ENCODE measurements at places on chromosomes 1 and 21. TPM values are rescaled to one million over a fixed set of nuclear protein-coding genes. Genes with fewer than 3 reads are reported as not detected.

The CADM3 gene
- total RNA-seq = not detected

The FCGR3A gene
- total RNA-seq = 0.52 TPM

The GRIK3 gene
- total RNA-seq = not detected

The PADI2 gene
- not detected for total RNA-seq

The LRRC71 gene
- not detected for total RNA-seq

The PLA2G4A gene
- not detected for total RNA-seq

The SELP gene
- total RNA-seq = not detected

The RC3H1 gene
- total RNA-seq = 32.9 TPM

DNA sequence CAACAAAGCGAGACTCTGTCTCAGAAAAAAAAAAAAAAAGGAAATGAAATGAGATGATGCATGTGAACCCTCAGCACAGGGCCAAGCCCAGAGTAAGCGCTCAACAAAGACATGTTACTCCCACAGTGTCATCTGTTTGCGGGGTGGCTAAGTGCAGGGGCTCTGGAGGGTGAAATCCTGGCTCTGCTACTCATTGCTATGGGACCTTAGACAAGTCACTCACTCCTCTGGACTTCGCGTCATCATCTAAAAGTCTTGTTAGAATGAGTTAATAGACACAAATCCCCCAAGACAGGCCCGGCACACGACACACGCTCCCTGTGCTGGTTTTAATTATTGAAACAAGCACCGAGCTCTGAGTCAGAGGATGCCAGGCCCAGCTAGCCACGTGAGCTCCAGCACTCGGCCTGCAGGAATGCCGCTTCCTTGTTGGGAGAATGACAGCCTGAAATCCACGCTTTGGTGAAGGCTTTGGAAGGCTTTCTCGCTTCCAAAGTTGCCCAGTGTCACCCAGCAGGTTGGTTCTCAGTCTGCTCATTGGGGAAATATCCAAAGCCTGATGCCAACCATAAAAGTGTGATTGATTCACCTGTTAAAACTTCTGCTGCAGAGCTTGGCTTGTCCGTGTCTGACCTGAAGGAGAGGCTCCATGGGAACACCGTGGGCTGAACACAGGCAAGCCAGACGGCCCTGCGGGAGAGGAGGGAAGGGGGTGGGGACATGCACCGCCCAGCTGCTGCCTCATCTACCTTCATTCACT is 36.7 kb upstream of the TARDBP start:
- no peak for DNase-seq

GRCh38 chr1:67209521-67209920 is 43.3 kb downstream of the IL23R start:
- no peak for DNase-seq

- DNase-seq = no peak
Measured at GRCh38 chr1:59438058-59438560, 141.2 kb downstream of the FGGY start.

- no peak for DNase-seq
Measured at GRCh38 chr1:20068722-20069121, 1.3 kb upstream of the PLA2G5 start.

GRCh38 chr1:111894497-111894896 is 95.0 kb downstream of the KCND3 start:
- no peak for DNase-seq

GRCh38 chr1:112673592-112674439 is 643 bp upstream of the MOV10 start:
- DNase-seq = no peak

GRCh38 chr1:99005537-99005942 is 879 bp upstream of the PLPPR5 start:
- no peak for DNase-seq

- DNase-seq = no peak
Measured at GRCh38 chr1:4105300-4105880, 205.3 kb upstream of the C1orf174 start.

DNA sequence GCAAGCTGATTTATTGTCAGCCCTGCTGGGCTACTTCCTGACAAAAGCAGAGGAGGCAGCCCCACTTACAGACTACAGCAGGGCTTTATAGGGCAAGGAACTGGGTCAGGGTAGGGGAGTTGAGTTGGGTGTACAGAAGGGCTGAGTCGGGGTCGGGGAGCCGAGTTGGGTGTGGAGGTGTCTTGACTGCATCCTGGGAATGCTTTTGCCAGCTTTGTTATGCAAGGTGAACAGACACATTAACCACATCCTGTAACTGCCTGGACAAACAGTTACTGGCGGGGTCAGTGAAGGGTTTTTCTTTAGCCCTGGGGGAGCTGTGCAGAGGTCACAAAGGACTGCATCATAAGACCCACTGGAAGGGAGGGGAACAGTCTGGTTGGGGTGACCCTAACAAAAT is 39.1 kb upstream of the GBP5 start:
- no peak for DNase-seq

DNA sequence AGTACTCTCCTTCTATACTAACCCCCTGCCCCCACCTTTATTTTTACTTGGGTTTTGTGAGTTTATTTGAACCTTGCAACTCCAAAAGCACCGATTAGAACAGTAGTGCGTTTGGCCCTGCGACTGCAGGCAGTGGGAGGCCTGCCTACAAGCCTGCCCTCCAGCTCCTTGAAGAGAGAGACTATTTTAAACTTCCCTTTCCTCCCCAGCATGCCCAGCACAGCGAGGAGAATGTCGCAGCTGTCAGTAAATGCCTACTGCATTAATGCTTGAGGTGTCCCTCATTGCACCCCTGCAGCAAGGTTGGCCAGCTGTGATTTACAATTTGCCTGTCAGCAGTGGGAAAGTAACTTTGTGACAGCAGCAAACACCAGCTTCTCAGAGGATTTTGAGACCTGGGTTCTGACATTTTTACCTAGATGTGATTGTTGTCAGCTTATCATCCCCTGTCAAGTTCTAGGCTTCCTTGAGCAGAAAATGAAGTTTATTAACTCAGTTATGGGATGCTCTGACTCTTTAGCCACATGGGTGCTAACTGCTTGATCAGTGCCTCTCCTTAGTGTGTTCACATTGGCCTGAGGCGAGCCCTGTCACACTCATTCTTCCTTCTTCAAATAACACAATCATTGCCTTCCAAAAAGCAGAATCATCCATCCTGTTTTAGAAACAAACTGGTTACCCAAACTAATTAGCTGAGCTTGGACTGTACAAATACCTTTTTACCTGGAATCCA is 170.6 kb downstream of the PDE4B start:
- DNase-seq = no peak

DNA sequence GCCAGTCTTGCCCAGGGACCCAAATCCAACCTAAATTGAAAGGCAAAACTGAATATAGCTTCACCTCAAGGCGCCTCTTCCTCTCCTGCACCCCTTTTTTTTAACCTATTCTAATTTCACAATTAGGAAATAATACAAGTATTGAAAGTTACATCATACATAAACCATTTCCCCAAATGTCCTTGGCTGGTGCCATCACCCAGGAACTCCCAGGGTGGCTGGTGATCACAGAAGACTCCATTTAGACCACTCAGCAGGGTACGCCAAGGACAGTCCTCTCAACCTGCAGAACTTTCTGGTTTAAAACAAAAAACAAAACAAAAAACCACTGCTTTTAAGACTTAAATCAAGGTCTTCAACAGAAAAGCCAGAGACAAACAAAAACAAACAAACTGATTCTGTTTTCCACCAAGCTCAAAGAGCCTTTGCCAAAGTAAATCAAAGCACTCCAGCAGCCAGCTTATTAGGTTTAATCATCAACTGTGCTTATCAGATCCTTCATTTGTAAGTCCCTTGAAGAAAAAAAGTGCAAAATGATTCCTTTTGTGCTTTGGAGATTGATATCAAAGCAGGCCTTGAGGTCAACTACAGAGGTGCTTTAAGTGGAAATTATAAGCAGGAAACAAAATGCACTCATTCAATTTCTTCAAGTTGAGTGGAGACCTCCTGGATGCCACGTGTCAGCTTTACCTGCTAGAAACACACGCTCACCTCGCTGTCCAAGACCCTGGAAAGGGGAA is 113.0 kb downstream of the ETS2 start:
- DNase-seq = no peak

DNA sequence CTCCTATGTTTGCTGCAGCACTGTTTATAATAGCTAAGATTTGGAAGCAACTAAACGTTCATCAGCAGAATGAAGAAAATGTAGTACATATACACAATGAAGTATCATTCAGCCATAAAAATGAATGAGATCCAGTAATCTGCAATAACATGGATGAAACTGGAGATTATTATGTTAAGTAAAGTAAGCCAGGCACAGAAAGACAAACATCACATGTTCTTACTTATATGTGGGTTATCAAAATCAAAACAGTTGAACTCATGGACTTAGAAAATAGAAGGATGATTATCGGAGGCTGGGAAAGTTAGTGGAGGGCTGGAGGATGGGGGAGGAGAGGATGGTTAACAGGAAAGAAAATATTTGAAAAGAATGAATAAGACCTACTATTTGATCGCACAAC is 1017.6 kb downstream of the KCNT2 start:
- DNase-seq = no peak

- DNase-seq = no peak
Measured at GRCh38 chr1:149916193-149916897, 1.3 kb downstream of the SV2A start.

- DNase-seq = no peak
Measured at GRCh38 chr1:90391126-90391525, 326.0 kb downstream of the BARHL2 start.

GRCh38 chr1:200369706-200370105 is 40.1 kb downstream of the ZNF281 start:
- DNase-seq = no peak

DNA sequence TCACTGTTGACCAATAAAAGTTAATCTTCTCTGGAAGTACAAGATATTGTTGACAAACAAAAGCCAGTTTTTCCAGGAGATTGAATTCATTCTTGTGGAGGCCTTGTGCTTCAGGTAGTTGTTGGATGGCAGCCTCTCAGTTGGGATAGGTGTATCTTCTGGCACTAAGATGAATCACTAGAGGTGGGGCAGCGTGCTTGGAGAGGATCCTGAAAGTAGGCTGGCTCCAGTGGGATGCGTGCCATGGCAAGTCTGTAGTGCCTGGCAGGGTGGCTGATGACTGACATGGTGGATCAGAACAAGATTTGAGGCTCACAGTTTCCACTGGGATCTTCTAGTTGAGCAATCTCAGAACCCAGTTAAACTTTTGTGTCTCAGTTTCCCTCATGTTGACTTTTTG is 2.4 kb downstream of the VPS13D start:
- DNase-seq = no peak

- peak; percentile 79 for DNase-seq
Measured at GRCh38 chr1:206030714-206031113, 7.0 kb upstream of the CTSE start.

DNA sequence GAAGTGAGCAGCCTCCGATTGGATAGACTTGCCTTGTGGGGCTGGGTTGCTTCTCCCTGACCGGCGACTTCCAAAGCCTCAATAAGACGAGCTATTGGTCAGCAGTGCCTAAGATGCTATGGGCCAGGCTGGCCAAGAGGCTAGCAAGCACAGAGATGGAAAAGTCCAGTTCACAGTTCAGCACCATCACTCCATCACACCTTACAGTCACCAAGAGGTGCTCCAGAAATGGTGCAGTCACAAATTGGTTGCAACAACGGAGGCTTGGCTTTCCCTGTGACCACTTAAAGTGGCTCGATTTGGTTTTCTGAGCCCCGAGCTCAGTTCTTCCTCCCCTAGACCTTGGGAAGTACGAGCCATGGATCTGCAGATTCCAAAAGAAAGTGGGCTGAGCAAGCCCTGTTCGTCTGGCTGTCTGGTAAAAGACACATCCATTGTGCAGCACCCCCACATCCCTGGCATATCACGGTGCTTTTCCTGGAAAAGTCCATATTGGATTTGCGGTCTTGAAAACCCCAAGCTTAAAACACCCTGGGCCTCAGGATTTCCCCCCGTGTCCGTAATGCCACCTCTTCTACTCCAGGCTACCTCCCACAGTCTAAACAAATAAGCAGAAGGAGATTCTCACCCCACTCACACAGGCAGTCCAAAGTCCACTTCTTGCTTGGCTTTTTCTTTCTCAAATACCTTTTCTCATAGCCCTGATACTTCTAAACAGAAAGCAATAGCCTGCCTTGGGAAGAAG is 1.3 kb downstream of the SLAMF1 start:
- peak; percentile 23 for DNase-seq

GRCh38 chr1:55057270-55057955 is 18.1 kb downstream of the PCSK9 start:
- no peak for DNase-seq

DNA sequence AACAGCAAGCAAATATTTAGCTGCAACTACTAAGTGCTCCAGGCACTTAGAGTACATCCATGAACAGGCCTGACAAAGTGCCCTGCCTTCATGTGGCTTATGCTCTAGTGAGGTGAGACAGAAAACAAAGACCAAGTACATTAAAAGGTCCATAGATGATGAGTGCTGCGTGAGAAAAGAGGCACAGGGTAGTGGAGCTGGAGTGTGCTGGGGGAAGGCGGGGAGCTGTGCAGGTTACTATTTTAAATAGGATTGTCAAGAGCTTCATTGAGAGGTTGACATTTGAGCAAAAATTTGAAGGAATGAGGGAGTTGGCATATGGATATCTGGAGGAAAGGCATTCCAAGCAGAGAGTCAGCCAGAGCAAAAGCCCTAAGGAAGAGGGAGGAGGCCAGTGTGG is 29.3 kb upstream of the RXRG start:
- no peak for DNase-seq

DNA sequence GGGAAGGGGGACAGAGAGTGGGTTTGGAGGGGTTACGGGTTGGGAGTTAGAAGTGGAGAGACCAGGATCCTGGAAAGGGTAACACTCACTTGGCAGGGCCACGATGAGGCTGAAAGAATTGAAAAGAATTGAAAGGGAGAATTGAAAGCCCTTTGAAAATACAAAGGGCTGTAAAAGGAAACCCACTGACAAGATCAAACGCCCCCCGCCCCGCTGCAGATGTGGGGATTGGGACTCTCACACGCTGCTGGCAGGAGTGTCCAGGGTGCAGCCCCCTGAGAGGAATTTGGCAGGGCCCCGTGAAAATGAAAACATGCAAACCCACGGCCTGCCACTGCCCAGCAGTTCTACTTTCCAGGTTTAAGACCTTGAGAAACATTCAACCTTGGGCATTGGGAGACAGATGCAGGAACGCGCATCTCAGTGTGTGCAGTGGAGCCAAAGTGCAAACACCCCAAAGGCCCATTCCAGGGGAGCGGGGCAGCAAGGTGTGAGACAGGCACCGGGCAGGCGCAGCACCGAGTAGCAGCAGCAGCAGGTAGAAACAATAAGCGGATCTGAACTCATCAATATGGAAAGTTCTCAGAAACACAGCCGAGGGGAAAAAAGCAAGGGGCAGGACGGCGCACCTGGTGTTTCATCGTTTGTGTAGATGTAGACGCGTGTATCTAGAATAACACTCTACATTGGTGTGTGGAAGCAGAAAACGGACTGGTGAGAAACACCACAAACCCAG is 8.3 kb upstream of the TNFRSF1B start:
- no peak for DNase-seq

- no peak for DNase-seq
Measured at GRCh38 chr1:215001419-215002021, 81.0 kb upstream of the KCNK2 start.

GRCh38 chr1:55143684-55144083 is 71.5 kb downstream of the USP24 start:
- DNase-seq = no peak

GRCh38 chr1:35316264-35316663 is 47.8 kb downstream of the ZMYM4 start:
- DNase-seq = no peak

- no peak for DNase-seq
Measured at GRCh38 chr1:235025422-235025984, 103.1 kb downstream of the TOMM20 start.

- no peak for DNase-seq
Measured at GRCh38 chr1:78072216-78072615, 26.4 kb downstream of the GIPC2 start.

Measured in activated CD8-positive, alpha-beta T cell treated with anti-CD3 and anti-CD28 coated beads, Interleukin-2, amount 10 ng/mL, durations not matched to agents 7 days and 5 days (primary cell).